ENCODE measurements at places on chromosomes 5 and 9.

DNA sequence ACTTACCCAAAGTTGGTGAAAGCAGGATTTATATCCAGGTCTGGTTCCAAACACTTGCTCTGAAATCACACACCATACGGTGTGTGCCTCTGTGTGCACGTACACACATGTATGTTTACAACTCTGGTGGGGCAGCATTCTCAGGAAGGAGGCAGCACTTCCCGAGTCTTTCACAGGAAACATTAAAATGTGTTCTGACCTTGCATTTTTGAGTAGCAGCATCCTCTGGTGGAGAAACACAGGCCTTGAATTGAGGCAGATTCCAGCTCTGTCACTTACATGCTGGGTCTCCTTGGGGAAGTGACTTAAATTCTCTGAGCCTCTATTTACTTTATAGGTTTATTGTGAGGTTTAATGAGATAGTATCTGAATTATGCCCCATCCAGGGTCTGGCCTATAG lies 126.4 kb downstream of the RGS3 start:
- H3K27me3 ChIP-seq: no peaks in the 10 kb centered on the region
- peaks cover 8% of the 10 kb centered on the region for H3K36me3 ChIP-seq
- H3K4me3 ChIP-seq: no peak overlapping the region
- H3K4me1 ChIP-seq: peaks cover 12% of the 10 kb centered on the region

DNA sequence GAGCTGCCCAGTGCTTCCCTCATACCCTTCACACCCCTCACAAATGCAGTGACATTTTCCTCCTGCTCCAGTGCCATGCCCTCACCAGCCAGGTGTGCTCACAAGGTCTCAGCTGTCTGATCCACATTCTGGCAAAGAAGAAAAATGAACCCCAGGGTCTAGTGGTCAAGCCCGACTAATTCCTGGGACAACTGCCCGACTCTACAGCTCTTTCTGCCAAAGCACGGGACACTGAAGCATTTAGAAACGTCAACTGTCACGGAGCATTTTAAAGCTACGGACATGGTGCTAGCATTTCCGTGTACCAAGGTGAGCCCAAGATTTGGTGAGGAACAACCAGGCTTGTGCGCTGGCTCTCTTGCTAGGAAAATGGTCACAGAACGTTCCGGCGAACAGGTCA lies 56.8 kb upstream of the PHYKPL start:
- H3K27ac ChIP-seq: peak overlapping the region; percentile 72
- H3K27me3 ChIP-seq: peaks cover 8% of the 10 kb centered on the region
- H3K36me3 ChIP-seq: no peaks in the 10 kb centered on the region
- no peak for DNase-seq
- peaks cover 61% of the 10 kb centered on the region for H3K4me1 ChIP-seq

DNA sequence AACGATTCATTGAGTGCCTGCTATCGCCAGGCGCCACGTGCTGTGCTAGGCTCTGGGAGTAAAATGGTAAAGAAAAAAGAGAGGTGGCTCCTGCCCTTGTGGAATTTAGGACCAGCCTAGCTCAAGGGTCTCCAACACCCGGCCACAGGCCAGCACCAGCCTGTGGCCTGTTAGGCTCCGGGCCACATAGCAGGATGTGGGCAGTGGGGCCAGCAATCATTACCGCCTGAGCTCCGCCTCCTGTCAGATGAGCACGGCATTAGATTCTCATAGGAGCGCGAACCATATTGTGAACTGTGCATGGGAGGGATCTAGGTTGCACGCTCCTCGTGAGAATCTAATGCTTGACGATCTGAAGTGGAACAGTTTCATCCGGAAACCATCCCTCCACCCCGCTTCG lies 1.5 kb downstream of the RMRP start:
- H3K4me1 ChIP-seq: peaks cover 26% of the 10 kb centered on the region
- peak overlapping the region; percentile 100 for H3K27ac ChIP-seq
- no peak for DNase-seq

DNA sequence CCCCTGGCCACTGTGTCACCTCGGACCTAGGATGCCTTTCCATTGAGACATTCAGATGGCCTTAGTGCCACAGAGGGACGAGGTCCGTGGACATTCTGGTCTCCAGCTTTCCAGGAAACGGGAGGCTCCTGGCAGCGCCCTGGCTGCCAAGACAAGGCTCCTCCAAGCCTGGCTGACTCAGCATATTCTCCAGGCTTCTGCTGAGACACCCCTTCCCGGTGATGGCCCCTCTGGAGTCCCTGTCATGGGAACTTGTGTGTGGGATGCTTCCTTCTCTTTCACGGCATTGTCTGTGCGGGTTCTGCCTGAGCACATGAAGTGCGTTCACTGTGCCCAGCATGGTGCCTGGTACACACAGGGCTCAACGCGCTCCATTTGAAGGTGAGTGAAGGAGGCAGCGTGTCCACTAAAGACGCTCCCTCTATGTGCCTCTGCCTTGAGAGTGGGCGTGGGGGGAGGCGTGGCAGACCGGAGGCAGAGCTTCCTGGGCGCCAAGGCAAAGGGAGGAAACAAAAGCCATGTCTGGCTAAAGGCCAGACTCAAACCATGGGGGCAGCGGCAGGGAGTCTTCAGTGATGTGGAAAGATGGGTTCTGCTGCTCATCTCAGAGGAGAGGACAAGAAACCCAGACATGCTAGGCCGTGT lies 46.4 kb upstream of the PRRC2B start:
- peaks cover 2% of the 10 kb centered on the region for H3K4me1 ChIP-seq
- no peak for DNase-seq
- H3K27me3 ChIP-seq: peaks cover 14% of the 10 kb centered on the region
- H3K4me3 ChIP-seq: no peak overlapping the region
- no peak overlapping the region for H3K27ac ChIP-seq

DNA sequence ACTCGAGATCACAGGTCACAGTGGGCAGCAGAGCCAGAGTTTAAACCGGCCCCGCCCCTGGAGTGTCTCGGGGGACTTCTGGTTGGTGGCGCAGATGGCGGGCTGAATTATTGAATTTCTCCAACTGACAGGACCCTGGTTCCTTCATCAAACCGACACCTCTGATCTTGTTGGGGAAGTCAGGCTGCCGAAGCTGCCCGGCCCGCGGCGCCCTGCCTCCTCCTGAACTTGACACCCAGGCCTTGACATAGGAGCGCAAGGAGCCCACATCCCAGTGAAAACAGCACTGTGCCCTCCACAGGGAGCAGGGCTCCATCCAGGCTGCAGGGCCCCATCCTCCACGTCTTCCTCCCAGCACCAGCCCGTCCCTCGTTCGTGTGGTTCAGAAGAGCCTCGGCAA lies 105.2 kb downstream of the OLFM1 start:
- H3K4me3 ChIP-seq: no peak overlapping the region
- H3K36me3 ChIP-seq: no peaks in the 10 kb centered on the region
- no peak overlapping the region for H3K27ac ChIP-seq
- no peak for DNase-seq

GRCh38 chr9:114791736-114792135 lies 14.1 kb downstream of the TNFSF15 start:
- H3K27ac ChIP-seq: no peak overlapping the region
- peaks cover 24% of the 10 kb centered on the region for H3K4me1 ChIP-seq
- no peak for DNase-seq
- H3K27me3 ChIP-seq: no peaks in the 10 kb centered on the region
- H3K36me3 ChIP-seq: peaks cover 48% of the 10 kb centered on the region
- H3K4me3 ChIP-seq: no peak overlapping the region

GRCh38 chr9:115364991-115365390 lies 247.0 kb upstream of the TNC start:
- no peak overlapping the region for H3K27ac ChIP-seq
- no peaks in the 10 kb centered on the region for H3K36me3 ChIP-seq
- peaks cover 13% of the 10 kb centered on the region for H3K4me1 ChIP-seq
- no peaks in the 10 kb centered on the region for H3K27me3 ChIP-seq

DNA sequence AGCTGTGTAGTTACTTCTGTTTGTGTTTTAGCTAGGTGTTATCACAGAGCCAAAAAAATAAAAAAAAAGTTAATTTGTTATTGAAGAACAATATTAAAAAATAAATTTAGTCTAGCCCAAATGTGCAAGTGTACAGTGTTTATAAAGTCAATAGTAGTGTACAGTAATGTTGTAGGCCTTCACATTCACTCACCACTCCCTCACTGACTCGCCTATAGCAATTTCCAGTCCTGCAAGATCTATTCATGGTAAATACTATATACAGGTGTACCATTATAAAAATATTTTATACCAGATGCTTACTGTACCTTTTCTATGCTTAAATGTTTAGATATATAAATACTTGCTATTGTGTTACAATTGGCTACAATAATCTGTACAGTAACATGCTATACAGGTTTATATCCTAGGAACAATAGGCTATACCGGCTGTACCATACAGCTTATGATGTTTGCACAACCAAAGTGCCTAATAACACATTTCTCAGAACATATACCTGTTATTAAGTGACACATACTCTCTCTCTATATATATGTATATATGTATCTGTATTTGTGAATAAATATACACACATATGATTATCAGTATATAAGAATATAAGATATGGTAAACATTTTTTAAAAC lies 341.4 kb upstream of the EDIL3 start:
- DNase-seq: no peak
- H3K27ac ChIP-seq: no peak overlapping the region
- H3K36me3 ChIP-seq: no peaks in the 10 kb centered on the region
- no peak overlapping the region for H3K4me3 ChIP-seq

DNA sequence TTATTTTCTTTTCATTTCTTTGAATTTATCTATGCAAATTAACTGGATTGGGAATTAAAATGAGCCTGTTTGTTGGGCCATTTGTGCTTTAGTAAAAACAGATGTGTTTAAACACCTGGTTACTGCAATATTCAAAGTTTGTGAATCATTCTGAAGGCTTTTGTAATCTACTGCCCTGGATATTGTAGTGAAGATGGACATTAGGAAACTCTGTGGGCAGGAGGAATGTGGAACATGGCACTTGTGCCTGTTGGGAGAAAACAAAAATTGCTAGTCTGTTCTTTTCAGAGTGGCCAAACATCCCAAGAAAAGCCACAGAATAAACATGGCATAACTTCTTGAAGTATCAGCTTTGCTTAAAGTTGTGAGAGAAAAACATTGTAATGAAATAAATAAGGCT lies 40.8 kb downstream of the CHSY3 start:
- H3K27ac ChIP-seq: no peak overlapping the region
- H3K27me3 ChIP-seq: no peaks in the 10 kb centered on the region
- H3K4me1 ChIP-seq: no peaks in the 10 kb centered on the region
- DNase-seq: no peak
- no peaks in the 10 kb centered on the region for H3K36me3 ChIP-seq

DNA sequence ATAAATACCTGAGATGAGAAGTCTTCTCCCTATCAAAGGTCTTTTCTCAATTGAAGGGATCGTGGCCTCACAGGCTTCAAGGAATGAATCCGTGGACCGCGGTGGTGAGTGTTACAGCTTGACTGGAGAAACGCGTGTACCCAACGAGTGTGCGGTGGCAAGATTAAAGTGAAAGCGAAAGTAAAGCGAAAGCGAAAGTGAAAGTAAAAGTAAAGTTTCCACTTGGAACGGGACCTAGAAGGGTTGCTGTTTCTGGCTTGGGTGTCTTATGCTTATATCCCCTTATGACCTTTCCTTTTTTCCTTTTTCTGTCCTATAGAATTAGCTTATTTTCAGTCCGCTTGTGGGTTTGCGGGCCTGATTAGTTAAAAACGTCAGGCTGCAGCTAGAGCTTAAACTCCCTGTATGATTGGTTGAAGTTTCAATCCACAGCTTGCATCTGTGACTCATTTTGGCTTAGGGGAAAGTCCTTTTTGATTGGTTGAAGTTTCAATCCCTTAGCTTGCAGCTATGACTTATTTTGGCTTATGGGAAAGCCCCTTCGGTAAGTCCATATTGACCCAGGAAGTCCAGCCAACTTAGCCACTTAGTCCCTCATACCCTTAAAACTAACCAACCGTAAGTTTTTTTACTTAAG lies 924.3 kb upstream of the CDH10 start:
- H3K36me3 ChIP-seq: peaks cover under 1% of the 10 kb centered on the region
- H3K4me3 ChIP-seq: no peak overlapping the region
- no peak overlapping the region for H3K27ac ChIP-seq
- no peak for DNase-seq
- peaks cover 4% of the 10 kb centered on the region for H3K4me1 ChIP-seq

DNA sequence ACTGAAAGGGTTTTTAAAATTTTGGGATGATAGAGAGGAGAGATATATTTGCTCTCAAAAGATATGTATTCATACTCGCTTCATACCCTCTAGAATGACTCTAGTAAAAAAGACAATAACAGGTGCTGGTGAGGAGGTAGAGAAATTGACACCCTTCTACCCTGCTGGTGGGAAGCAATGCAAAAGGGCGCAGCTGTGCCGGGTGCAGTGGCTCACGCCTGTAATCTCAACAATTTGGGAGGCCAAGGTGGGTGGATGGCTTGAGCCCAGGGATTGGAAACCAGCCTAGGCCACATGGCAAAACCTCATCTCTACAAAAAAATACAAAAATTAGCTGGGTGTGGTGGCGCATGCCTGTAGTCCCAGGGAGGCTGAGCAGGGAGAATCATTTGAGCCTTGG lies 33.9 kb upstream of the NXNL2 start:
- H3K27ac ChIP-seq: no peak overlapping the region
- DNase-seq: no peak
- H3K27me3 ChIP-seq: no peaks in the 10 kb centered on the region
- peaks cover 16% of the 10 kb centered on the region for H3K4me1 ChIP-seq

GRCh38 chr5:36444582-36445418 lies 143.1 kb upstream of the RANBP3L start:
- no peaks in the 10 kb centered on the region for H3K36me3 ChIP-seq
- no peaks in the 10 kb centered on the region for H3K27me3 ChIP-seq
- DNase-seq: no peak
- peak overlapping the region; percentile 76 for H3K27ac ChIP-seq
- H3K4me1 ChIP-seq: peaks cover 58% of the 10 kb centered on the region

DNA sequence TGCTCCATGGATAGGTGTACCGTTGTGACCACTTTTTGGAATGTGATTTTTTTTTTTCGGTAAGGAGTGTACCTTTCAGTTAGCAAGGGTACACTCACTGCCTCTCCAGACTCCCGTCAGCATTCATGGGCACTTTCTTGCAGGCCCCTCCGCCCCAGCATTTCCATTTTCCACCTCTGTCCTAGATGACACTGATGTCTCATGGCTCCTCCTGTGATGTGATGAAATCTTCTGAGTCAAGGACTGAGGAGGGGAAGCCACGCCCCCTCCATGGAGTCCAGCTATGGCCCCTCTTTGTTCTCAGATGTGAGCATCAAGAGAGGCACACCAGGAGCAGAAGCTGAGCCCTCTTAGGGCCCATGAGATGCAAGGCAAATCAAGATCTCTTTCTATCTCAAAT lies 61.8 kb downstream of the CTSL start:
- H3K27me3 ChIP-seq: no peaks in the 10 kb centered on the region
- DNase-seq: no peak
- no peak overlapping the region for H3K4me3 ChIP-seq
- peaks cover 5% of the 10 kb centered on the region for H3K4me1 ChIP-seq

- H3K4me1 ChIP-seq: peaks cover 40% of the 10 kb centered on the region
- no peak overlapping the region for H3K4me3 ChIP-seq
- H3K36me3 ChIP-seq: no peaks in the 10 kb centered on the region
- H3K27me3 ChIP-seq: no peaks in the 10 kb centered on the region
These were observed 38.9 kb upstream of the EGFL7 start for GRCh38 chr9:136623842-136624183.

GRCh38 chr5:164362835-164363234 lies 857.4 kb downstream of the MAT2B start:
- no peak for DNase-seq
- peaks cover 47% of the 10 kb centered on the region for H3K27me3 ChIP-seq
- no peaks in the 10 kb centered on the region for H3K4me1 ChIP-seq
- H3K36me3 ChIP-seq: no peaks in the 10 kb centered on the region
- H3K4me3 ChIP-seq: no peak overlapping the region

Measured in mesothelial cell of epicardium (in vitro differentiated cells).